Prostate gland (tissue), 2 donors: ENCODE measurements at places on chromosomes 7 and 10. TPM values are rescaled to one million over a fixed set of nuclear protein-coding genes. Genes with fewer than 3 reads are reported as not detected.

DNA sequence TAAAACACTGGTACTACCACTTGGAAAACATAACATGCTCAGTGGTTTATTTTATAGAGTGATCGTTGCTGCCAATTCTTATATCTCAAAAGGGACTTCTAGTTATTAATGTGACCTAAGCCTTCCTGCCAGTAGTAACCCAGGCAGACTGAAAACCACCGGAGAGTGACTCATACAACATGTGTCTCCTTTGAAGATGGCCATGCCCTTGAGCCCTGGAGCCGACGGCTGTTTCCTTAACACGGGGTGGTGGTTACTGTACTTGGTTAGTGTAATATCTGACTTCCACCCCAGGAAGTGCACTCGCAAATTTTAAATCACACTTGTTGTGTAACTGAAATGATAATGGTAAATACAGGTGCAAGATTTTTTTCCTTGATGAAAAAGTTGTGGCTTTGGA, 30.5 kb downstream of the JAKMIP3 start:
- DNase-seq = no peak

DNA sequence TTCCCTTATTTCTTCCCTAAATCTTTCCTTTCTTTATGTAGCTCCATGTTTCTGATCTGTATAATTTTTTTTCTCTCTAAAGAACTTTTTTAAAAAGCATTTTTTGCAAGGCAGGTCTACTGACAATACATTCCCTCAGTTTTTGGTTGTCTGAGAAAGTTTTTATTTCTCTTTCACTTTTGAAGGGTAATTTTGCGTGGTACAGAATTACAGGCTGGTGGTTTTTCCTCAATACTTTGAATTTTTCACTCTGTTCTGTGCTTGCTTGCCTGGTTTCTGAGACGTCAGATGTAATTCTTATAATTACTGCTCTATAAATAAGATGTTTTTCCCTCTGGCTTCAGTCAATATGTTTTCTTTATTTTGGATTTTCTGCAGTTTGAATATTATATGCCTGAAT, 205.4 kb upstream of the VSTM2A start:
- no peak for DNase-seq

DNA sequence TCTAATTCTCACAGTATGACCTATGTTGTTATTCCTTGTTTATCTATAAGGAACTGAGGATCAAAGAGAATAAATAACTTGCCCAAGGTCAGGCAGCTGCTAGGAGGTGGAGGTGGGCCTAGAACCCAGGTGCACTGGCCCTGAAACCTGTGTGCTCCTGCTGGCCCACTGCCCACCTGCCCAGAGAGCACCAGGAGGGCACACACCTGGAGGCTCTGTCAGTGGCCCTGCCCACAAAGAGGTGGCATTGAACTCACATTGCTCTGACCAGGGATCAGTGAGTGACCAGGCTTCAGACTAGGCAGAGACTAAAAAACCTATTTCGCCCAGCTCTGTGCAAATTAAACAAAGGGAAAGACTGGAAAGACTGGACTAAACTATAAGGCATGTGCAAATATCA, 210.6 kb downstream of the TNS3 start:
- DNase-seq = no peak

DNA sequence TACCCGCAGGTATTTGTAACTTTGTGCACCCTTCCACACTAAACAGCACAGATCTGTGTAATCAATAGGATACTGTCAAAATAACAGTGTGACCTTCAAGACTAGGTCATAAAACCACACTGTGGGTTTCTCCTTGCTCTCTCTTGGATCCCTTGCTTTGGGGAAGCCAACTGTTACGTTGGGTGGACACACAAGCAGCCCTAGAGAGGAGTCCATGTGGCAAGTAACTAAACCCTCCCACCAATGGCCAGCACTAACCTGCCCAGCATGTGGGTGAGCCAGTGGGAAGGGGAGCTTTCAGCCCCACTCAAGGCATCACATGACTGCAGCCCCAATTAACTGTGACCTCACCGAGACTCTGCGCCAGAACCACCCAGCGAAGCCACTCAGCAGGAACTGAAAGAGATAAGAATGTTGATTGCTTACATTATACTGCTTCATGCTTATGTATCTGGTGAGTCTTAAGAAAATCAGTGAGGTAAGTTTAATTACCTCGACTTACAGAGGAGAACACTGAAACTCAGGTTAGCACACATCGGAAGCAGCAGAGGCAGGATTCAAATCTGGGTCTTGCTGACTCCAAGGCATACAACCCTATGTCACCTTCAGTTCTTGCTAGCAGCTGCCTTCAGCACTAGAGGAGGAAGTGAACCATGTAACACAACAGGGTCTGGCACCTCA, 9.4 kb upstream of the ZC3HAV1 start:
- DNase-seq = no peak

DNA sequence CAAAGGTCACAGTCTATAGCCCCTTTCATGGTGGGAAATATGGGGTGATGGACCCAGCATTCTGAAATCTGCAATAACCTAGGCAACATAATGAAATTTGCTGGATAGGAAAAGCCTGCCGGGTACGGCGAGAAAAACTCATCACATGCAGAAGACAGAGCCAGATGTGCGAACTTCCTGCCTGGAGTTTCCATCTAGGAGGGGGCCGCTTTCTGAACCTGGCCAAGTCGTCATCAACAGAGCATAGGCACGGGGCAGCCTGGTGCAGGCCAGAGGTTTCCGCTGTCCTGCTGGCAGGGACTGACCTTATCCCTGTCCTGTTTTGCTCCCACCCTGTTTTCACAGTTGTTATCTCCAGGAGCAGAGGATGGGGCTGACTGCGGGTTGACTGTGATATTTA, 27.4 kb downstream of the CCDC3 start:
- DNase-seq = no peak

DNA sequence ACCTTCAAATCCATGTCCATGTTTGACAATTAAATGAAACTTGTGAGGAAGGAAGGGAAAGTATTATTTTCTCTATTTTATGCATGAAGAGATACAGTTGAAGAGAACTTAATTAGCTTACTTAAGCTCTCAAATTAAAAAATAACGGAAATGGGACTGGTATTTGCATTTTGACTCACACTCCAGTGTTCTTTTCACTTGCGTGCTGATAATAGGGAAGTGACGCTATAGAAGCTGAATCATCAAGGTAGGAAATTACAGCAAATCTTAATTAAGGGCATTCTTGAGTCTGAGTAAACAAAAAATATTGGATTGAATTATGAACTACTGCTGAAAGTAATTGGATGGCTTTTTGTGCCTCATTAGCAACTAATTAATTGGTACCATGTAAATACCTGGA, 44.0 kb upstream of the NPVF start:
- no peak for DNase-seq

- no peak for DNase-seq
Measured at GRCh38 chr7:46369933-46370654, 449.0 kb upstream of the IGFBP3 start.

- DNase-seq = no peak
Measured at GRCh38 chr7:110373416-110373815, 717.5 kb upstream of the LRRN3 start.

- no peak for DNase-seq
Measured at GRCh38 chr7:148116195-148116594, 474.4 kb upstream of the C7orf33 start.

- no peak for DNase-seq
Measured at GRCh38 chr10:84762754-84763394, 434.5 kb downstream of the CCSER2 start.

DNA sequence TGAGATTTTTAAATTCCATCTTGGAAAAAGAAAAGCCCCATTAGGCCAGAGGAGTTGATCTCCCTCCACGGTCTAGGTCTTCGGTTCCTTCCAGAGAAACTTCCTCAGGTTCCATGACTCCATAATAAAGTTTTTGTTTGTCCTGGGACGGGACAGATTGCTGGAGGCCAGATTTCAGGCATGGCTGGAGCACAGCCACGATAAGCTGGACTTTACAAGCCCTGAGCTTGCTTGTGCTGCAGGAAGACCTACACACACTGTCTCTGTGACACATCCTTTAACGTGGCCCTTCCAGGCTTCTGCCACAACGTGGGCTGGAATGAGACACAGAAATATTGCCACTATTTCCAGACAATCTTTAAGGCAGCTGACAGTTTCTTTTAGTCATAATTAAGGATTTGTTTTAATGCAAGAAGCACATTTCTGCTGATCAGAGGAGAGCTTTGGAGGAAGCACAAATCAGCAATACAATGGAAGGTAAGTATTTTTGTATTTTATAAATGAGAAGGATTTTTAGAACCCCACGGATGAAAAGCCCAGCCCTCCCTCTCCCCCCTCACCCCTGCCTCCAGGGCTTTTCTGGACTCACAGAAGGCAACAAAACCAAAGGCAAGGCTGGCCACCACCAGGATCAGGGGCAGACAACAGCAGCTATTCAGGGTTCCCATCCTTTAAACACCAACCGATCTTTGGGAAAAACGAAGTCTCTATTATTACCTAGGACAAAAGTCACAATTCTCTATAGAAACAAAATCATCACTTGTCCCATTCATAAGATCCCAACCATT, 6.5 kb downstream of the CTBP2 start:
- peak; percentile 65 for DNase-seq

The INHBA gene
- total RNA-seq = 6.6 TPM

The GGCT gene
- total RNA-seq = 14.7 TPM

The GPR37 gene
- total RNA-seq = 69.4 TPM

The ZNF716 gene
- not detected for total RNA-seq

The NRP1 gene
- total RNA-seq = 37.1 TPM

The PIK3CG gene
- 0.87 TPM for total RNA-seq

The MOGAT3 gene
- total RNA-seq = not detected

The SUN3 gene
- 4.5 TPM for total RNA-seq

The PKD2L1 gene
- 0.09 TPM for total RNA-seq
